Mesenteric fat pad (tissue), 1 donor: ENCODE measurements at places on chromosomes 13 and 19. TPM values are rescaled to one million over a fixed set of nuclear protein-coding genes. Genes with fewer than 3 reads are reported as not detected.

Gene SPART
- 101 TPM for total RNA-seq

Gene A1BG
- total RNA-seq, result 8.4 TPM

Gene CLIP3
- 19.7 TPM for total RNA-seq

Gene CEACAM4
- total RNA-seq, result 6.0 TPM

Gene ATXN8OS
- not detected for total RNA-seq

Gene SHISA7
- not detected for total RNA-seq

Gene FSD1
- total RNA-seq, result not detected

Gene PSG3
- not detected for total RNA-seq

GRCh38 chr13:101751488-101751887, 299.0 kb downstream of the ITGBL1 start:
- DNase-seq, result no peak

- no peak for DNase-seq
These were observed 1.8 kb downstream of the HOOK2 start for GRCh38 chr19:12773571-12773970.

GRCh38 chr13:97892717-97893116, 60.8 kb upstream of the IPO5 start:
- no peak for DNase-seq

DNA sequence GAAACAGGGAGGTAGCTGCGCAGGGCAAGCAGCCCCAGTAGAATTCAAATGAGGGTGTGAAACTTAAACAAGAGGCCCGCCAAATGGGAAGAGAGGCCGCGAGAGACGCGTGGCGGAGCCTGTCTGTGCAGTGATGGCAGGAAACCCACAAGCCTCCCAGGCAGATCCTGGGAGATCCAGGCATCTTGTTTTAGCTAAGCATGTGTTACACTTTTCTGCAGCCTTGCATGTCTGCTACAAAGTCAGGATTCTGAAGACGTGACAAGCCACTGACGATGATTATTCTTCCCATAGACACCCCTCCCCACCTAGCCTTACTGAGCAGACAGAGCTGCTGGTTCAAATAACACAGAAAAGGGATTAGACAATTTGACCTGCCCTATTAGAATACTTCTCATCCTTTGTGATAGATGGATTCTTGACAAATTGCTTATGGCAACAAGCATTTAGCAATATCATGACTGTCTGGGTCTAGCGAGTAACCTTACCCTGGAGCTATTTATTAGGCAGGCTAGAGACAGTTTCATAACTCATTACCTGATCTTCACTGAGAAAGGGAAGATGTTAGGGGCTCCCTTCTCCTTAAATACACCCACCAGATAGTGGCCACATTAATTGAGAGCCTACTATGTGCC, 185.2 kb upstream of the IRS2 start:
- no peak for DNase-seq

GRCh38 chr13:60970736-60971135, 444.9 kb downstream of the PCDH20 start:
- DNase-seq, result no peak

- DNase-seq, result no peak
These were observed 6.1 kb upstream of the ZNF681 start for GRCh38 chr19:23764781-23765180.

DNA sequence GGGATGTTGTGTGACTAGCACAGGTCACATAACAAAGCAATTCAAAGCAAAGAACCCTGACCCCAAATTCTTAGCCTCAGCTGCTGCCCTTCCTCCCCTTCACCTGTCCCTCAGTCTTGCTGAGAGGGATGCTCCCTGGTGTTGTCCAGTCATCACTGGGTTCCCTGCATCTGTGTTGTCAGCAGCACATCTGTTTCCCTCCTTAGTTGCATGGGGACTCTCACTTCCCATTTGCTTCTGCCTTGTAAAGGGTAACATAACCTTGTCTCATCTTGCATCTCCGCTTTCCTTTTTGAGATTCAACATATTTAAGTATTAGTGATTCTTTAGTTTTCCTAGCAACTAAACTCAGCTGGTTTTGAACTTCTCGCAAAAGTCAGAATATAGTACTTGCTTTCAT, 54.0 kb downstream of the SPATA13 start:
- DNase-seq, result no peak

DNA sequence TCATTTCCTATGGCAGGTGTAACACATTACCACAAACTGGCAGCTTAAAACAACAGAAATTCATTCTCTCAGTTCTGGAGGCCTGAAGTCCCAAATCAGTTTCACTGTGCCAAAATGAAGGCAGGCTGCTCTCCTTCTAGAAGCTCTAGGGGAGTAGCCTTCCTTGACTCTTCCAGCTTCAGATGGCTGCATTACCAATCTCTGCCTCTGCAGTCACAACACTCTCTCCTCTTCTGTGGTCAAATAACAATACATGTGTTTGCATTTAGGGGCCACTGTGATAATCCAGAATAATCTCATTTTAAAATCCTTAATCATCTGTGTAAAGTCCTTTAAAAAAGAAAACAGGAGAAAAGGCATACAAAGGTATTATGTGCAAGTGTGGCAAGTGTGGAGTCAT, 7.8 kb downstream of the DIAPH3 start:
- DNase-seq, result no peak

DNA sequence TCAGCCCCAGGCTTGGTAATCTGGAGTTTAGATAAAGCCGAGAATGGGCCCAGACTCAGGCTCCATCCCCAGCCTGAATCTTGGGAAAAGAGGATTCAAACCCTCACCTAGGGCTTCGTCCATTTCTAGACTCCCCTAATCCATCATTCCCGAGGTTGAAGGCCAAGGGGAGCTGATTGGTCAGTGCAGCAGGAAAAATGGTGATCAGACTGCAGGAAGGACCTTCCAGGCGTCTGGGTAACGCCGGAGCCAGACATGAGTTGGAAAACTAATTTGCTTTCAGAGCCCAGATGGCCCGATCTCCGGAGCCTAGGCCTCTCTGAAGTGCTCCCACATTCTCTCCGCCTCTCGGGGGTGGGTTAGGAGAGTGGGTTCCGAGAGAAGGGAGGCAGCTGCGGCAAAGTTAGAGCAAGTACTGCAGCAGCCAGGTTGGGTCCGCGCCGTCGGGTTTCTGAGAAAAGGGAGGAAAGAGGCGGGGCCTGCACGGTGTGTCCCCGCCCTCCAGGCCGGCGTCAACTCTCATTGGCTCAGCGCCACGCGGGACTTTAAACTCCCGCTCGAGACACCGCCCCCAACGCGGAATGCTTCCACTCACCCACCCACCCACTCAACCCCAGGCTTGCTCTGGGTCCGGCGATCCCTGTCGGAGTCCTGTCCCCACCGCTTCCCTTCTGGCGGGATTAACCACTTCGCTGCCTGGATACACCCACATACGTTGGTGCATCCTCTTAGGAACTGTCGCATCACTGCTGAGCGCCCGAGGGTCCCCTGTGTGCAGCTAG, 788 bp upstream of the RTBDN start:
- DNase-seq, result no peak

GRCh38 chr19:30017172-30017571, 75.1 kb downstream of the URI1 start:
- DNase-seq, result no peak

DNA sequence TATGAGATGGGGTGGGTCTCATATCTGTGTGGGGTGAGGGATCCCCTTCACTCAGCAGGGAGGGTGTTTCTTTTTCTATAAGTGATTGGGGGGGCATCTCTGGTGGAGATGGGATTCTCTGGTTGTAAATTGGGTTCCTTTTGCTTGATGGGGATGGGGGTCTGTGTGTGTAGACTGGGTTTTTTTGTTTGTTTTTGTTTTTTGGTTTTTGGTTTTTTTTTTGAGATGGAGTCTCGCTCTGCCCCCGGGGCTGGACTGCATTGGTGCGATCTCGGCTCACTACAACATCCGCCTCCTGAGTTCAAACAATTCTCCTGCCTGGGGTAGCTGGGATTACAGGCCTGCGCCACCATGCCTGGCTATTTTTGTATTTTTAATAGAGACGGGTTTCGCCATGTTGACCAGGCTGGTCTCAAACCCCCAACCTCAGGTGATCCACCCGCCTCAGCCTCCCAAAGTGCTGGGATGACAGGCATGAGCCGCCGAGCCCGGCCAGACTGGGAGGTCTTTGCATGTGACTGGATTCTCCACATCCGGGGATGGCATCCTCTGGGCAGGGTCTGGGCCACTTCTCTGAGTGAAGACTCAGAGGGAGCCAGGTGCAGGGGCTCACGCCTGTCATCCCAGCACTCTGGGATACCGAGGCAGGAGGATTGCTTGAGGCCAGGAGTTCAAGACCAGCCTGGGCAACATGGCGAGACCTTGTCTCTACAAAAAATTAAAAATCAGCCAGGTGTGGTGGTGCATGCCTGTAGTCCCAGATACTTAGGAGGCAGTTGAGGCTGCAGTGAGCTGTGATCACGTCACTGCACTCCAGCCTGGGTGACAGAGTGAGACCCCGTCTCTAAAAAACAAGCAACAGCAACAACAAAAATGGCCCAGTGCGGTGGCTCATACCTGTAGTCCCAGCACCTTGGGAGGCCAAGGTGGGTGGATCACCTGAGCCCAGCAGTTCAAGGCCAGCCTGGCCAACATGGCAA, 799 bp downstream of the MYBPC2 start:
- DNase-seq, result no peak

DNA sequence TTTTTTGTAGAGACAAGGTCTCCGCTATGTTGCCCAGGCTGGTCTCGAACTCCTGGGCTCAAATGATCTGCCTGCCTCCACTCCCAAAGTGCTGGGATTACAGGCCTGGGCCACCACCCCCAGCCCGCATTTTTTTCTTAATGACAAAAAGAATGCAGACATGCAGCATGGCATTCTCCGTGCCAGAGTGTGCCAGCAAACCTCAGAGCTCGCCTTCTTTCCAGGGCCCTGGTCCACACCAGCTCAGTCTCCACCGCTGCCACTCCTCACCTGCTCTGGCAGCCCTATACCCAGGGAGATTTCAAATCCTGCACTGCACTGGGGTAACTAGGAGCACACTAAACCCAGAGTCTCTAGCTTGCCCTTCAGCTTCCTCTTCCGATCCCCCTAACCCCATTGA, 41.7 kb downstream of the ZIC5 start:
- no peak for DNase-seq

- no peak for DNase-seq
These were observed 3.8 kb downstream of the PRTN3 start for GRCh38 chr19:844546-844971.

DNA sequence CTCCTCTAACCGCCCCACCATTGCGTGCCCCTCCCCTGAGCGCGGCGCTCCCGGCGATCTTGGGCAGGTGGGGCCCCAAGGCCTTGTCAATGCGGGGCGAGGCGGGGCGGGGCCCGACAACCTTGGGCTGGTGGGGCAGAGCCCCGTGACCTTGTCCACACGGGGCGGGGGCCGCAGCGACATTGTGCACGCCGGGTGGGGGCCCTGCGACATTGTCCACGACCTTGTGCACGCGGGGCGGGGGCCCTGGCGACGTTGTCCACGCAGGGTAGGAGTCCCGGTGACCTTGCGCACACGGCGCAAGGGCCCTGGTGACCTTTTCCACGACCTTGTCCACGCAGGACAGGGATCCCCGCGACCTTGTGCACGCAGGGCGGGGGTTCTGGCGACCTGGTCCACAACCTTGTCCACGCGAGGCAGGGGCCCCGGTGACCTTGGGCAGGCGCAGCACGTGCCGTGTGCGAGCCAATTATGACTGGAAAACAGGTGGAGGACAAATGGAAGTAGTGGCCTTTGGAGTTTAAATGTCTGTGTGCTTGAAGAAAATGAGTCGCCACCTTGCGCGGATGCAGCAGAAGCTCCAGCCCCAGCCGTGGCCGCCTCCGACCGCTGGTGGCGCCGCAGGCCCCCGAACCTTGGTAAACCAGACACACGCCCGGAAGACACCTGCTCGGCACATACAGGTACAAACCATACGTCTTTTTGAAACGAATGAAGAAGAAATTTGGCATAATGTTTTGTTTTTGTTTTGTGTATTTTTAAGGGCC, 62.6 kb downstream of the LATS2 start:
- DNase-seq, result no peak

GRCh38 chr19:35170359-35171061, 16.0 kb downstream of the FXYD5 start:
- peak; percentile 45 for DNase-seq

- no peak for DNase-seq
These were observed 61.2 kb downstream of the CDADC1 start for GRCh38 chr13:49308921-49309408.
